Glutamatergic neuron (in vitro differentiated cells): ENCODE measurements at places on chromosomes 4 and X. TPM values are rescaled to one million over a fixed set of nuclear protein-coding genes. Genes with fewer than 3 reads are reported as not detected.

GRCh38 chrX:47384502-47384901 lies 14.1 kb downstream of the ZNF157 start:
- no peak overlapping the region for H3K27ac ChIP-seq
- H3K4me1 ChIP-seq, result no peaks in the 10 kb centered on the region
- H3K27me3 ChIP-seq, result no peaks in the 10 kb centered on the region

DNA sequence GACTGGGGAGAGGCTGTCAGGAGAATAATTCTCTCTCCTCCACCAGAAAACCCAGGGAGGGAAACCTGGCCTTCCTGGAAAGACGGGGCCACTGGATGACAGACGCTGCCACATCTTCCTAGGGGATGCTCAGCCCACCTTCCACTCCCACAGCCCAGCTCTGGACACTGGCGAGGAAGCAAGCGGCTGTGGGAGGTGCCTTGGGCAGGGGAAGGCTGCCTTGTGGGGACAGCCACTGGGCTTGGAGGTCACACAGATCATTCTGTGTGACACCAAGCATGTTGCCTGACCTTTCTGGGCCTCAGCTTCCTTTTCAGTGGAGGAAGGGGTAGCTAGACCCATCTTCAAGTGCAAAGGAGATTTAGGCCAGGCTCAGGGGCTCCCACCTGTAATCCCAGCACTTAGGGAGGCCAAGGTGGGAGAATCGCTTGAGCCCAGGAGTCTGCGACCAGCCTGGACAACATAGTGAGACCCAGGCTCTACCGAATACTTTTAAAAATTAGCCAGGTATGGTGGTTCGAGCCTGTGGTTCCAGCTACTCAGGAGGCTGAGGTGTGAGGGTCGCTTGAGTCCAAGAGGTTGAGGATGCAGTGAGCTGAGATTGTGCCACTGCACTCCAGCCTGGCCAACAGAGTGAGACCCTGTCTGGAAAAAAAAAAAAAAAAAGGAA lies 9.8 kb upstream of the MSX1 start:
- H3K4me3 ChIP-seq, result no peak overlapping the region
- H3K27me3 ChIP-seq, result peaks cover 22% of the 10 kb centered on the region
- H3K27ac ChIP-seq, result no peak overlapping the region
- peak; percentile 10 for DNase-seq

DNA sequence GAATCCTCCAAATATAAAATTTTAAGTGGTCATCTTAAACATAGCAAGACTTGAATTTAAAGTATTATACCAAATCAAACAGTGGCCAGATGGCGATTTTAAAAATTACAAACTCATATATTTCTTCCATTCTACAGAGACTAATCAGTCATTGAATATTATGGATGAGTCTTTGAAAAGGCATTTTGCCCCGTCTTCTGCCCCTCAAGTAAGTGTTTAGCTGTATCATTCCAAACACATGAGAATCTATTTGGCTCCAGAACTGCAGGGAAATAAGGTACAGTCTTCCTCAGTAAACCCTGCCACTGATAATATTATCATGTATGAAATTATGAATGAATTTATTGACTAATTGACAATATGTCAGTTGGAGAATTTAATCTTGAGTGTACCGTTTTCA lies 191.0 kb downstream of the SLC7A11 start:
- H3K4me3 ChIP-seq, result no peak overlapping the region
- H3K36me3 ChIP-seq, result peaks cover 4% of the 10 kb centered on the region
- H3K4me1 ChIP-seq, result peaks cover 15% of the 10 kb centered on the region
- H3K27ac ChIP-seq, result no peak overlapping the region

EXOC1L gene
- total RNA-seq, result 0.83 TPM

PCDH18 gene
- 7.4 TPM for total RNA-seq

FHIP1A gene
- 2.4 TPM for total RNA-seq

EDNRA gene
- total RNA-seq, result not detected

JCHAIN gene
- total RNA-seq, result not detected

P2RY10 gene
- not detected for total RNA-seq

- H3K4me3 ChIP-seq, result no peak overlapping the region
- peaks cover 10% of the 10 kb centered on the region for H3K27me3 ChIP-seq
- DNase-seq, result no peak
- no peaks in the 10 kb centered on the region for H3K4me1 ChIP-seq
These were observed 43.9 kb upstream of the HMX1 start for GRCh38 chr4:8915201-8916200.

- H3K27me3 ChIP-seq, result no peaks in the 10 kb centered on the region
- no peak overlapping the region for H3K27ac ChIP-seq
- H3K36me3 ChIP-seq, result no peaks in the 10 kb centered on the region
- no peaks in the 10 kb centered on the region for H3K4me1 ChIP-seq
- DNase-seq, result no peak
- H3K4me3 ChIP-seq, result no peak overlapping the region
These were observed 472.0 kb downstream of the IQCM start for GRCh38 chr4:149343614-149344013.

H2BW1 gene
- total RNA-seq, result not detected

DNA sequence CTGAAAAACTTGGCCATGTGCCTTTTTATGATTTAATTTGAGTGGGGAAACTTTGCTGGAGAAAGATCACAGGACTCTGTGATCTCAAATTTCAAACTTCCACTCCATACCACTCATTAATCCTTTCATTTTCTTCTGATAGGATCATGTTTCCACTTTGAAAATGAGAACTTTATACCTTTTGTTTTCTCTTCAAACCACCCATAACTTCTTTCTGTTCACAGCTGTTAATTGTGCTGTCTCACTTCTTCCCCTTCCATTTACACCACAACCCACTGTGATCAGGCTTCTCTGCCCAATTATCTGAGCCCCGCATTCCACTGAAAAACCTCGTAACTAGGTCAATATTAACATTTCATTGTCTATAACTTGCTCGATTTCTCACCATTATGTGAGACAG lies 47.0 kb upstream of the ARSJ start:
- H3K4me3 ChIP-seq, result no peak overlapping the region
- H3K27ac ChIP-seq, result no peak overlapping the region
- no peaks in the 10 kb centered on the region for H3K36me3 ChIP-seq
- no peak for DNase-seq
- H3K27me3 ChIP-seq, result no peaks in the 10 kb centered on the region

- no peak overlapping the region for H3K4me3 ChIP-seq
- no peak for DNase-seq
- H3K27me3 ChIP-seq, result peaks cover 2% of the 10 kb centered on the region
These were observed 53.5 kb downstream of the PTTG2 start for GRCh38 chr4:38013461-38014366.

DNA sequence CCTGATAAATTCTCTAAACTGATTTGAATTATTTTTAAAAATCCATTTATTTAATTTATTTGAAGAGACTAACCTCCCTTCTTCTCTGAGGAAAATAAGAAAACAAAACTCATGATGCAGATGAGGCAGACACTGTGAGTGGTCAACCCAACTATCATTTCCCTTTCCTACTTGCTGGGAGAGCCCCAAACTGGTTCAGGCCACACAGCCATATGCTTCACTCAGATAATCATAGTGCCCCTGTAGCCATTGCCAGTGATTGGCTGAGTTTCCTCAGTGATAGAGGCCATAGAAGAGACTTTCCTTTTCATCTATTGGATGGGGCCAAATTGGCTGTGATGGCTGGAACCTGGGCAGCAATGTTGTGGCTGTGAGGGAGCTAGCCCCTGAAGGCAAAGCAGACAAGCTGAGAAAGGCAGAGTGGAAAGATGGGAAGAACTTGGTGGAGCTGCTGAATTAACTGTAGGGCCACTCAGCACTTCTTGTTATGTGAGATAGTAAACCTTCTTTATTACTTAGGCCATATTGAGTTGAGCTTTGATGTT lies 49.8 kb downstream of the RAB33B start:
- no peak overlapping the region for H3K4me3 ChIP-seq
- H3K4me1 ChIP-seq, result peaks cover 4% of the 10 kb centered on the region
- H3K36me3 ChIP-seq, result no peaks in the 10 kb centered on the region
- DNase-seq, result no peak
- H3K27me3 ChIP-seq, result peaks cover 1% of the 10 kb centered on the region
- H3K27ac ChIP-seq, result no peak overlapping the region

GIMD1 gene
- not detected for total RNA-seq

DNA sequence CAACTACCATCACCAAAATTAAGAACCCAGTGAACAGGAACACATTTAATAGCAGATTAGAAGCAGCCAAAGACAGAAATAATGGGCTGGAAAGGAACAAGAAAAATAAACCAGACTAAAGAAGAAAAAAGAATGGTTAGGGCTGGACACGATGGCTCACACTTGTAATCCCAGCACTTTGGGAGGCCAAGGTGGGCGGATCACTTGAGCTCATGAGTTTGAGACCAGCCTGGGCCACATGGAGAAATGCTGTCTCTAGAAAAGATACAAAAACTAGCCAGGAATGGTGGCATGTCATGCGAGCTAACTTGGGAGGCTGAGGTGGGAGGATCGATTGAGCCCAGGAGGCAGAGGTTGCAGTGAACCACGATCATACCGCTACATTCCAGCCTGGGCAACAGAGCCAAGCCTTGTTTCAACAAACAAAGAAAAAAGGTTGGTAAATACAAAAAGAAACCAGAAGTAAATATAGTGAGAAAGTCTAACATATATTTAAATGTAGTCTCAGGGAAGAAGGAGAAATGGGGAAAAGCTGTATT lies 102.0 kb downstream of the AFAP1 start:
- DNase-seq, result no peak
- H3K36me3 ChIP-seq, result peaks cover 20% of the 10 kb centered on the region
- peak overlapping the region; percentile 95 for H3K27ac ChIP-seq

DNA sequence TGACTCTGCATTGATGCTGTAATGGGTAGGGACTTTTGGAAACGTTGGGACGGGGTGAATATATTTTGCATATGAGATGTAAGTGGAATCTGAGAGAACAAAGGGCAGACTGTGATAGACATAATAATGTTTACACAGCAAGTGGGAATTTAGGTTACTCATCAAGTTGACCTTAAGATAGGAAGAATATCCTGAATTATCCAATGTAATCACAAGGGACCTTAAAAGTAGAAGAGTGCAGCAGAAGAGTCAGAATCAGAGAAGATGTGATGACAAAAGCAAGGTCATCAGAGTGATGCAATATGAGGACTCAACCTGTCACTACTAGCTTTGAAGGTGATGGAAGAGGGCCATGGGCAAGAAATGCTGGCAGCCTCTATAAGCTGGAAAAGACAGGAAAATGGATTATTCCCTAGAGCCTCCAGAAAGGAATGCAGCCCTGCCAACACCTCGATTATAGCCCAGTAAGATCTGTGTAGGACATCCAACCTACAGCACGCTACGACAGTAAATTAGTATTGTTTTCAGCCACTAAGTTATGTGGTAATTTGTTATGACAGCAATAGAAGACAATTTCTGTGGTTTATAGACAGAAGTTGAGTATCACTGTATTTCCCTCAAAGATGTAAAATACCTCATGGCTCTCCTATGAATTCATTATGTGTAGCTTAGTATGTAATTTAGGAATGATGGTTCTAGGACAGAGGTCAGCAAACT lies 26.4 kb downstream of the MORC4 start:
- H3K36me3 ChIP-seq, result no peaks in the 10 kb centered on the region
- H3K4me1 ChIP-seq, result no peaks in the 10 kb centered on the region
- H3K27me3 ChIP-seq, result no peaks in the 10 kb centered on the region
- H3K4me3 ChIP-seq, result no peak overlapping the region

DNA sequence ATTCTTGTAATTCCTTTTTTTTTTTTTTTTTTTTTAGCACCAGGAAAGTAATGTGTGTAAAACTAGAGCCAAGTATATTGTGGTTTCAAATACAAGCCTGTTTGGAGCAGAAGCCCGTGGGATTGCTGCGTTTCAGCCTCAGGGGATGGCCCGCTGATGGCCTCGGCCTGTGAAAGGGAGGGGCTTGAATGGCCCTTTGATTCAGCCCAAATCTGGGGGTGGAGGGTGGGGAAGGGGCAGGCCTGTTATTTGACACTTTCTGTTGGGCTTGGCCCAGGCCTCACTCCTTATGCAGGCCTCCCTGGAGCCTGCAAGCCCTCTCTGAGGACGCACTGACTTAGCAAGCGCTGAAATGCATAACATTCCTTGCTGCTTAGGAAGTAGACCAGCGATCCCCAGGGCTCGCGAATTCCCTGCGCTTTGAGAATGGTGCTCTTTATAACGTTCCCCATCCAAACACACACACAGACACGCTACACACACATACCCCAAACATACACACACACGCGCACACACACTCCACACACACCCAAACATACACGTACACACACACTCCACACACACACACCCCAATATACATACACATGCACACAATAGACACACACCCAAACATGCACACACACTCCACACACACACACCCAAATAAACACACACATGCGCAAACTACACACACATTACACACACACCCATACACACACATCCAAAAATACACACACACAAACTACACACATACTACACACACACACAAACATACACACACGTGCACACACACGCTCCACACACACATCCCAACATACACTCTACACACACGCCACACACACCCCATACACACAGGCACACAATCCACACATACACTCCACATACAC lies 29.6 kb downstream of the TLR10 start:
- H3K27me3 ChIP-seq, result peaks cover 1% of the 10 kb centered on the region
- no peak overlapping the region for H3K27ac ChIP-seq
- peaks cover 9% of the 10 kb centered on the region for H3K36me3 ChIP-seq

STOX2 gene
- 26.7 TPM for total RNA-seq

- no peaks in the 10 kb centered on the region for H3K36me3 ChIP-seq
- H3K4me3 ChIP-seq, result no peak overlapping the region
- H3K4me1 ChIP-seq, result peaks cover 5% of the 10 kb centered on the region
- peaks cover 2% of the 10 kb centered on the region for H3K27me3 ChIP-seq
These were observed 82.4 kb downstream of the PRDM5 start for GRCh38 chr4:120839974-120840751.

- no peak for DNase-seq
- no peak overlapping the region for H3K4me3 ChIP-seq
- H3K4me1 ChIP-seq, result peaks cover 39% of the 10 kb centered on the region
- H3K27ac ChIP-seq, result peak overlapping the region; percentile 25
- H3K36me3 ChIP-seq, result peaks cover 6% of the 10 kb centered on the region
These were observed 56.6 kb downstream of the ZNF827 start for GRCh38 chr4:145881989-145882388.

DNA sequence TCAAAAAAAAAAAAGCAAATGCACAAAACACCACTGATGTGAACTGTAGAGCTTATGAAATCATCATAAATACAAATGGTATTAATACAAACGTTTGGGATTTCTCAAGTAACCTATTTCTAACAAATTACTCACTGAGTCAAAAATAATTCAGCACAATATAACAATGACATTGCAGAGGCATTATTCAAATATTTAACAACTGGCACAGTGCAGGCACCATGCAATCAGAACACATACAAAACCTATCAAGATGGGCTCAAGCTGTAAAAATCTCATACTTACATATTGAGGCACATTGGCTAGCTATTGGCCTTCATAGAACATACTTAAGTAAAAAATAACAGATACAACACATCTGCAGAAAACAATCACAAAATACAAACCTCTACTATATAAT lies 81.1 kb downstream of the LRBA start:
- H3K36me3 ChIP-seq, result no peaks in the 10 kb centered on the region
- no peak for DNase-seq
- no peak overlapping the region for H3K27ac ChIP-seq
- no peak overlapping the region for H3K4me3 ChIP-seq
- no peaks in the 10 kb centered on the region for H3K27me3 ChIP-seq

DNA sequence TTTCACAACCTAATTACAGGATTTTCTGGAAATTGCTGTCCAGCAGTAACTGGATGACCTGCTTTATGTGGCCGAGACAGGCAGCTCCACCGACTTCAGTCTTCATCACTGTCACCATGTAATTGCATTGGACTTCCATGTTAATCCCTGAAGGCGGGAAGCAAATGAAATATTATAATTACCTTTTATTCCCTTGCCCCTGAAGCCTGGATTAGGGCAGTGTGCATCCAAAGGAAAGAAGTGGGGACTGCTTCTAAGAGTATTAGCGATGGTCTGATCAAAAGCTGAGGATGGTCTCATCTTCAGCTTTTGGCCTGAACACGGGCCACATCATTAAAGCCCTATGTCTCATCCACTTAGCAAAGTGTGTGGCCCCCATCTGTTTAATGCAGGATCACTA lies 311.6 kb upstream of the GALNT7 start:
- H3K27me3 ChIP-seq, result peaks cover 2% of the 10 kb centered on the region
- no peak overlapping the region for H3K4me3 ChIP-seq
- H3K4me1 ChIP-seq, result no peaks in the 10 kb centered on the region
- DNase-seq, result no peak
